ENCODE measurements at places on chromosomes 11 and 22.

DNA sequence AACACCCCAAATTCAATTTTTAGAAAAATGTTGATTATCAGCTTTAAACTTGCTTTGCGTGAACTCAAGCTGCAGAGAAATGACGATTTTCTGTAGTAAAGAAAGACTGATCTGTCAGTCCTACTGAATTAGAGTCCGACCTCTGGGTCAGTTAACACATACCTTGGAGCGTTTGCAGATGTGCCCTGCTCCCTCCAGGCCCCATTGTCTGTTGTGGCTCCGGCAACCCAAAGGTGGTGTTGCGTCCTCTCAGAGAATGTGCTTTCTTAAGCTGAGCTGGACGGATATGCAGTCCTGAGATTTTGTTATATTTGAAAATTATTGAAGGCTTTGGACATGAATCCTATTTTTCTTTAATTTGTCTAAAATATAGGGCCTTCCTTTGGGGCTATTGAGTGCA is 31.5 kb upstream of the MYO18B start:
- H3K27ac ChIP-seq = no peak overlapping the region
- no peak overlapping the region for H3K4me3 ChIP-seq
- H3K36me3 ChIP-seq = peaks cover 32% of the 10 kb centered on the region
- H3K4me1 ChIP-seq = peaks cover 3% of the 10 kb centered on the region
- no peaks in the 10 kb centered on the region for H3K27me3 ChIP-seq

DNA sequence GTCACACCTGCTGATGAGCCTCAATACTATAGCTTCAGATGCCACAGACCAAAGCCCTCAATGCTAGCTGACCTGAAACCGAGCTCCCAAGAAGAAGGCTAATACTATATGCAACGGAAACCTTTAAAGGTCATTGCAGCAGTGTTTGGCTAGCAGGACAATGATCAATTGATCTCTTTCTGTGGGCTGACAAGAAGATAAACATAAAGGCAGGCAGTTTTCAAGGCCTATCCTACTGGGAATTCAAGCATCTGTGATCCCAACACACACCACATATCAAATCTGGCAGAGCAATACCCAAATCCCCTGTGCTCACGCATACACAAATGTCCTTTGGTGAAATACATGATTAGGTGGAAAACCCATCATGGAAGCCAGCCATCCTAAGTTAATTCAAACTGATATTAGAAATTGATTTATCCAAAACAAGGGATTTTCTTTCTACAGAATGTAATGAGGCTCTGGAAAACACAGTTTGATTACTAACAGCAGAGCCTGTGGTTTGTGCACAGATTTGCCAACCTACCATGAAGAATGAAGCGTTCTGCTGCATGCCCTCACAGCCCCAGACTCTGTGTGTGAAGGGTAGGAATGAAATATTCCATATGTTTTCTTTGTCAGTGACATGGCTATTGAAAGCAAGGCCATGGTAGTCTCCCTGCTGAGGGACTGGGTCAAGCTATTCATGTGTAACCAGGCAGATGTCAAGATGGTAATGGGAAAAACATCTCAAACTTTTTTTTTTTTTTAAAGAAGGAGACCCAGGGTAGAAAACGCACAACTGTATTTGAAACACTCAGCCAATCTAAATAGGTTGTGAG is 12.2 kb downstream of the LGR4 start:
- H3K27me3 ChIP-seq = peaks cover 3% of the 10 kb centered on the region
- no peak for DNase-seq
- no peaks in the 10 kb centered on the region for H3K36me3 ChIP-seq

DNA sequence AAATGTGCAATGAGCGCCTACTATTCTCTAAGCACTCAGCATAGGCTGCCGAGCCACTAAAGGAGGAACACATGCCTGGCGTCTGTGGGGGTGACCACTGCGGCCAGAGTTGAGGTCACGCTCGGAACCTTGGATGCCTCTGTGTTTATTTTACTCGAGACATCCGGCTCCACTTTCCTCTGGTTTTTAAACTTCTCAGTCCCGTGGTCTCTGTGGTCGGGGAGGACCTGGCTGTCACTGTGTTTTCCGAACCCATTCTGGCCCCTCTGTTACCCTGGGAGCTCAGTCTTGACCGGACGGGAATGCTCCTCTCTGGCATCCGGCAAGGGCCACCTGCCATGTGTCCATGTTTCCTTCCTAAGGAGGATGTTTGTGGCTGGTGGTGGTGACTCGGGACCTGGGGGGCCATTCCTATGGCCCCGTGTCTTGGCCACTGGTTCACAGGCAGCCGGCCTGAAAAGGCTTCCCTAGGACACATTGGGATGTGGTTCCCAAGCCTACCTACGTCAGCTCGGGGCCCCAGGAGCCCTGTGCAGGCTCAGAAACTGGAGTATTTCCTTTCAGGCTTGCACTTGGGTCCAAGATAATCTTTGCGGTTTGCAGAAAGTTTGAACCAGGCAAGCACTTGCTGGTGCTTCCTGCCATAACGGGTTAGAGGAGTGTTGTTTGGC is 46.7 kb upstream of the PARVG start:
- DNase-seq = no peak
- no peak overlapping the region for H3K4me3 ChIP-seq
- H3K36me3 ChIP-seq = peaks cover 54% of the 10 kb centered on the region
- no peak overlapping the region for H3K27ac ChIP-seq
- H3K27me3 ChIP-seq = no peaks in the 10 kb centered on the region
- no peaks in the 10 kb centered on the region for H3K4me1 ChIP-seq

DNA sequence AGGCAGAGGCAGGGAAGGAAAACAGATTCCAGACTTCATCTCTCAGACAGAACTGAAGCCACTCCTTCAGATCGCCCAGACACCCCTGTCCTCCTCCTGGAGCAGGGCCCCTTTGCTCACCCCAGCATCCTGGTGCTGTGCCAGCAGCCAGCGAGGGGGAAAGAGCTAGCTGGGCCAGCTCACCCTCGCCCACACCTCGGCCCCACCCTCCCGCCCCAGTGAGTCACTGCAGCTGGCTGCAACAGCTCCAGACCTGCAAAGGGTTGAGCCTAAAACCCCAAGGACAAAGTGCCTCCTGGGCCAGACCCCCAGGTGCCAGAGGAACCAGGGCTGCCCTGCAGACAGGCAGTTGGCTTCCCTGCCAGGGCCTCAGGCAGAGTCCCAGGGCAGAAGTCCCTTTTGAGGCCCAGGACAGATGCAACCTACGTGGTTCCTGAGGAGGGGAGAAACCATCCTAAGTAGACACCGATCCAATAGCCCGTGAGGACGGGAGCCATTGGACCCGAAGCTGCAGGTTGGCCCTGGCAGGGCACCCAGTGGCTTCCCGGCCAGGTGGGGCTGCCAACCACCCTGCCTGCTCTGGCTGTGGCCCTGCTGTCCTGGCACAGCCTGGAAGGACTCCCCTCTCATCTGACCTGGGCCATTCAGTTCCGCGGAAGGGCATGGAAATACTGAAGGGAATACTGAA is 7.2 kb downstream of the AHNAK start:
- H3K27ac ChIP-seq = peak overlapping the region; percentile 96
- peak overlapping the region; percentile 70 for H3K4me3 ChIP-seq
- peaks cover 15% of the 10 kb centered on the region for H3K36me3 ChIP-seq
- no peak for DNase-seq

DNA sequence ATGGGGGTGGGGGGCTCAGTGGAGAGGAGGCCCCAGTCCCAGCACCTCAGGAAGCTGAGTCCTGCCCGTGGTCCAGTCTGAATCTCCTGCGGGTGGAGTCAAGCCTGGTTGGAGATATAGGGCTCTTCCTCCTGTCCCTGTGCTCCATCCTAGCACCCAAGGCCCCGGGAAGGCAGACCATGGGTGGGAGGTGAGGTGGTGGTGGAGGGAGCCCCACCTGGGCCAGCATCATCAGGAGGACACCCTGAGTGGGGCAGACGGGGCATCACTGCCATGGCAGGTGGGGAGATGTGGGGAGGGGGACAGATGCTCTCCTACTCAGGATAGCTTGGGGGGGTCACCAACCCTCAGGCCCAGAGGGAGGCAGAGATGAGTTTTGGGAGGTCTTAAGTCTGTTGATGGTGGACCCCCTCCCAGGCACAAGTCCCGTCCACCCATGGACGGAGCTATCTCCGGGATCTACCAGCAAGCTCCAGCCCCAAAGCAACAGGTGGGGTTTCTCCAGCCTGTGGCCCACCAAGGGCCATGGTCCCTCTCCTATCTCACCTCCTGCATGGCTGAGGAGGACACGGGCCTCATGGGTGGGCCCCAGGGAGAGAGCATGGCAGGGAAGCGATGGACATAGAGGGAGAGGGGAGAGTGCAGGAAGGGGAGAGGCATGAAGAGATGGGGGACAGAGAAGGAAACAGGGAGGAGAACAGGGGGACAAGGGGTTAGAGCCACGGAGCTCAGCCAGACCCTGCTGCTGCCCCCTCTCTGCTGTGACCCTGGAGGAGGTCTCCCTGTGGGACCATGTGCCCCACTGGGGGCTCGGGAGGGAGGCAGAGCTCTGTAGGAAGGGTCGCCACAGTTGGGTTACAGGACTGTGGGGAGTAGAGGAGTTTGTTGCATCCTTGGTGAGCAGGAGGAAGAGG is 1.3 kb downstream of the MRGPRE start:
- no peak overlapping the region for H3K4me3 ChIP-seq
- H3K27me3 ChIP-seq = peaks cover 22% of the 10 kb centered on the region
- H3K27ac ChIP-seq = no peak overlapping the region
- no peaks in the 10 kb centered on the region for H3K4me1 ChIP-seq
- peaks cover 3% of the 10 kb centered on the region for H3K36me3 ChIP-seq
